Activated T-cell treated with anti-CD3 and anti-CD28 coated beads, Interleukin-2, amount 50 U/mL, for 48 hours (primary cell): ENCODE measurements at places on chromosomes 6 and 20.
A peak's percentile ranks its signal among the peaks of the same experiment; 100 is the strongest.

DNA sequence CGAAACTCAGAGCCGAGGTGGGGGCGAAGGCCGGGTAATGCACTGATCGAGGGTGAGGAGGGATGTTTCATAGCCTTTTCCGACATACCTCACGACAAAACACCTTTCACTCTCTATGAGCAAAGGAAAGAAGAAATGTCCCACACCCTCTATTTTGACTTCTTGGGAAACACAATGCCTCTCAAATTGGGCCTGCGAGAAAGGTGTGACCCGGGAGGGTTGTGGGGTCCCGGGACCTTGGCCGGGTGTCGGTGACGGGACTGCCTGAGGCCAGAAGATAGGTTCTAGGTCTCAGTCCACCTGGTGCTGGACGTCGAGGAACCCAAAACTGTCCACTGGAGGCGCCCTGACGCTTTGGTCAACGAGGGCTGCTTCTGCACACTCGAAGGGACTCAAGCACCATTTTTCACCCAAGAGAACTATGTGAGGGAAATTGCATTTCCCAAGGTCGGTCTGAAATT, 41.1 kb upstream of the OSTM1 start:
- peak; percentile 57 for DNase-seq

DNA sequence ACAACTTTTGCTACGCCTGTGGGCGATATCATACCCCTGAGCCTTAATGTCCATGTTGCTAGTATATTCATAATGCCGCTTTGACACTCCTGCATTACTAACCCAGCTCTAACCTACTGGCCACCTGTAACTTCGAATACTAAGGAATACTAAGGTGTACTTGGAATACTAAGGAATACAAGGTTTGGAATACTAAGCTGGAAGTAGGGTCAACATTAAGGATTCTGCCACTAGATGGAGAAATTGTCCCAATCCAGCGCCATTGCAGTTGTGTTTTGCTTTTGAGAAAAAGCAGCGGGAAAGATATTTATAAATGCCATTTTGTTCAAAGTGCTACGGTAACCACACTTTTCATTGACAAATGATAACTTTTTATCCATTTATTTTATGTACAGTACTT, 10.7 kb downstream of the TBXT start:
- no peak for DNase-seq

GRCh38 chr20:24033151-24033550, 44.6 kb upstream of the GGTLC1 start:
- no peak for DNase-seq

DNA sequence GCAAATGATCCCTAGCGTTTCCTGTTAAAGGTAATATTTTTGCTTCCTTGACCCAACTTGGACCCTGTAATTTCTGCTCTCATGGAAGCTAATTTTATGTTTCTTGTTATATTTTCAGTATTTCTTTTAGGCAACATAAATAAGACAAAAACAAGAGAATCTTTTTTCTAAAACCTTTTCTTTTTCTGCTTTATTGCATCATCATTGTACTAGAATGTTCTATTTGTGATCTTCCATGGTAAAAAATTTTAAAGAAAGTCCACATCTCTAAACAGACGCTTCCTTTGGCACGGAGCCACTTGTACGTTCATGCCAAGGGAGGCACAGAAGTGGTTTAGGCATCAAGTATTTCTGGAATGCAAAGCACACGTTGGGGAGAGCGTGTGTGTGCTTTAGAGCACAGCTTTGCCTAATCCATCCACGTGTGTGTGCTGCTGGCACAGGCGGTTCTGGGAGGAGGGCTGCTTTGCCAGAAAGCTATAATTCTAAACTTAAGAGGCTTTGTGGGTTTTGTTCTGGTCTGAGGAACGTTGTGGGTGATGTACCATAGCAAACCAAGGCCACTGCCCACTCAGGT, 98.3 kb downstream of the SASH1 start:
- no peak for DNase-seq

- no peak for DNase-seq
Measured at GRCh38 chr6:162532283-162533008, 195.1 kb downstream of the PRKN start.

GRCh38 chr6:153208706-153209105, 77.6 kb upstream of the RGS17 start:
- DNase-seq, result no peak

DNA sequence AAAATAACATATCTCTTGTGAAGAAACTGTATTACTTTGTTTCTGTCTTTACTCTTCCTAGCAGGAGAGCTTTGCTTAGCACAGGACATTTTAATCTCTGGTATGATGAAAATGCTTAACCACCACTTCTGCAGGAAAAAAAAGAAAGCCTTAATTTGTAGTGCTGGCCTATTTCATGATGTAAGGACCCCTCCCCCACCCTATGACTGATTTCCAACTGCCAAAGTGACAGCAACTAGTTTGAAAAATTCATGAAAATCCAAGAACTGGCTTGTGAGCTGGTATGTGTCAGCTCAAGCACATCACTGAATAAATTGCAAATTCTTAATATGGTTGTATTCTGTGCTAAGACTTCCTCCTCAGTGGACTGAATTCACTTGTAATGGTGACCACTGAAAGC, 125.3 kb downstream of the REV3L start:
- no peak for DNase-seq

DNA sequence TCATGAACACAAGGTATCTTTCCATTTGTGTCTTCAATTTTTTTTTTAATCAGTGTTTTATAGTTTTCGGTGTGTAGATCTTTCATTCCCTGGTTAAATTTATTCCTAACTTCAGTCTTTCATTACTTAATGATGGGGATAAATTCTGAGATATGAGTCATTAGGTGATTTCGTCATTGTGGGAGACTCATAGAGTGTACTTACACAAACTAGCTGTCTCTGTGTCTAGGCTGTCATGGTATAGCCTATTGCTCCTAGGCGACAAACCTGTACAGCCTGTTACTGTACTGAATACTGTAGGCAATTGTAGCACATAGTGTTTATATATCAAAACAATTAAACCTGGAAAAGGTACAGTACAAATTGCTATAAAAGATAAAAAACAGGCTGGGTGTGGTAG, 42.1 kb downstream of the SMAP1 start:
- DNase-seq, result no peak

DNA sequence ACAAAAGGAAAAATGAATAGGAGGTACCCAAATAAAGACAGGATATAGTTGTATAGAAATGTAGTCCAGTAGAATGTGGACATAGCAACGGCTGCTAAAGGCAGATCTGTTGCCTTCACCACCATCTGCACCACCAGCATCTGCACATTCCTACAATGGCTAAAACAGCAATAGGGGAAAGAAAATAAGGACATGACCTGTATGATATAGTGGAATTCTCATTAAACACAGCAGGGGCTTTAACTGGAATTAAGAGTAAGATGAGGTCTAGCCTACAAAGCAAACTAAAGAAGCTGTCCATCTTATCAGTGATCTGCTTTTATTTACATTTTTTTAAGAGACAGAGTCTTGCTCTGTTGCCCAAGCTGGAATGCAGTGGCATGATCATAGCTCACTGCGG, 26.8 kb upstream of the SCAF8 start:
- no peak for DNase-seq

GRCh38 chr6:117346142-117346930, 79.4 kb downstream of the ROS1 start:
- no peak for DNase-seq

- no peak for DNase-seq
Measured at GRCh38 chr6:83403191-83403590, 27.7 kb downstream of the ME1 start.

DNA sequence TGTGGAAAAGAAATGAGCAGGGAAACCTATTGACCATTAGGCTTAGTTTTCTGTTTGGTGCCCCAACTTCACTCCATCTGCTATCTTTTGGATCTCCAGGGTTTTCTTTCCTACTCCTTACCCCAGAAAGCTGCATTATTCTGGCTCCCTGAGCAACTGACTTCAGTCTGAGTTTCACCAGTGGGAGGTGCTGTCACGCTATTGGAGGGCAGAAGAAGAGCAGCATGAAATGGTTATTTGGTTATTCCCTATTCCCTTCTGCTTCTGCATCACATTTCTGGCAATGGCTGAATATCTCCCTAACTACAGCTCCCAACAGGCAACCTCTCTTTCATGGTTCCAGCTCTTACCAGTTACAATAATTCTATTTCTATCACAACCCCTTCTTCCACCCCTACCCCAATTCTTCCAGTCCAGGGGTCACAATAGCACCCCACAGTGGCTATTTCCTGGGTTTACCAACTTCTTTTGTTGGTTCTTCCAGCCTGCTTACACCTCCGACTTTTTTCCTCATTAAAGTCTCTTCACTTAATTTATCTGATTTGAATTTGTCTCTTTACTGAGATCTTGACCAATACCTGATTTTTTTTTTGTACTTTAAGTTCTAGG, 311.5 kb downstream of the PLCB1 start:
- no peak for DNase-seq

DNA sequence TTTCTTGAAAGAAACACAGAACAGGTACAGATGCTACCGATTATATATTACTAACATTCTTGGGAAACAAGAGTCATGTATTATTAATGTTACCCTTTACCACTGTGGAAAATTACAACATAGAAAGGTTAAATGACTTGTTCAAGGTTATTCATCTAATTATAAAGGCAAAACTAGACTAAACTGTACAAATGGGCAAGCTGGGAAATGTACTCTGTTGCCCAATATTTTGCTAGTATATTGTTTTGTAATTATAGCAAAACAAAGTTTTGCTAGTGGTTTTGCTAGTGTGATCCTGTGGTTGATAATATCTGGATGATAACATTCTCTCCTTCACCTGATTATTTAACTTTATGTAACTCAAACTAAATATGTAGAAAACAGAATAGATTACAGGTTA, 96.5 kb downstream of the TINAG start:
- DNase-seq, result no peak

DNA sequence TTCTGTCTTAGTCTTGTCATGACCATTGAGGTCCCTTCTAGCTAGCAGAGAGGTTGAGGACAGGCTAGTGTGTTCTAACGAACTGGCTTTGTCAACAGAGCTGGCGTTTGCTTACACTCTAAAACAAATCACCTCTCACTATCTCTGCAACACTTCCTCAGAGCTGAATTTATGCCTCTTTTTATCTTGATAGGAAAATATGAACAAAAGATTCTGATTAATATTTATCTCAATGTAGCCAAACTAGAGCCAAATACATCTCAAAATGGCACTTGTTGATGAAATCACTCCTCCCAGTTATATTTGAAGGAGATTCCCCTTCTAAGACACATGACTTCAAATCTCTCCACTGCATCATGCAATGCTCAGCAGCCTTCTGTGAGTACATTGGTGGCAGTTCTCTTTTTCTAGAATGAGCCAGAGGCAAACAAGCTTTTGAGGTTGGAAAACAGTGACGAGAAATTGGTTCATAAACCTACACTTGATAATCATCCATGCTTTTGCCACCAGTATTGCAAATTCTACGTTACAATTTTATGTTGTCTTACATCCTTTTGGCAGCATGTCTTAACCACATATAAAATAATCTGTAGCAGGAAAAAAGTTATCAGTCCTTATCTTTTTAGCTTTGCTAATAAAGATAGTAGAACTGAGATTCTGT, 615.7 kb upstream of the CITED2 start:
- no peak for DNase-seq

GRCh38 chr6:141492521-141493284, 640.0 kb upstream of the GJE1 start:
- DNase-seq, result no peak

GRCh38 chr20:44258226-44258890, 11.2 kb downstream of the GDAP1L1 start:
- no peak for DNase-seq

GRCh38 chr6:27874016-27874415, 38.2 kb downstream of the OR2B2 start:
- no peak for DNase-seq

DNA sequence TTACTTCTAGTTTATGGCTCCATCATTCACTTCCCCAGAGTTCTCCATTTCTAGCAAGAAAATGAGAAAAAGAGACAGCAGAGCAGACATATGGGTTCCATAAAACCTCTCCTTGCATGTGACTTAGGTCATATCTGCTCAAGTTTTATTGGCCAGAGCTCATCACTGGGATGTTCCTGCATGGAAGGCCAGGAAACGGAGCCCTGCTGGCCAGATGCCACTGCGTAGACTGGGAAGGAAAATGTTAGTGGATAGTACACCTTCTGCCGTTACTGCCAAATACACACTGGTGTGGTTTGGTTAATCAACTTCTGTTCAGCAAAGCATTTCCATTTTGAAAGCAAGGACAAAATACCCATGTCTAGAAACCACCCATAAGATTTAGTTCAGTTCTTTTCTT, 220.6 kb upstream of the TSHZ2 start:
- DNase-seq, result no peak

GRCh38 chr20:37348792-37349516, 3.0 kb downstream of the SRC start:
- no peak for DNase-seq

DNA sequence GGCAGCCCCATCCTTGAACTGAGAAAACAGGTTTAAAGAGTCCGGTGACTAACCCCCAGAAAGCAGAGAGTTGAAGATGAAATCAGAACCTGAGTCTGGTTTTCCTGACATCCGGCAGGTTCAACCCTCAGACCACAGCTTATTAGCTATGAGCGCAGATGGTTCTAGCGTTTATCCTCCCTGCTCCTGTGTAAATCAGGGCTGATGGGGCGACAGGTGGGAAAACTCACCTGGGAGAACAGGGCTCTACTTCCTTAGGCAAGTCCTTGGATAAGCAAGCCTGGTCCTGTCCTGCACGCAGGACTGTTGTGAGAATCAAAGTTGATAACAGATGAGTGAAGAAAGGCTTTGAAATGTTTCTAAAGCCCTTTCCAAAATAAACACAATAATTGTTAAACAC, 31.4 kb downstream of the GHRH start:
- DNase-seq, result no peak

DNA sequence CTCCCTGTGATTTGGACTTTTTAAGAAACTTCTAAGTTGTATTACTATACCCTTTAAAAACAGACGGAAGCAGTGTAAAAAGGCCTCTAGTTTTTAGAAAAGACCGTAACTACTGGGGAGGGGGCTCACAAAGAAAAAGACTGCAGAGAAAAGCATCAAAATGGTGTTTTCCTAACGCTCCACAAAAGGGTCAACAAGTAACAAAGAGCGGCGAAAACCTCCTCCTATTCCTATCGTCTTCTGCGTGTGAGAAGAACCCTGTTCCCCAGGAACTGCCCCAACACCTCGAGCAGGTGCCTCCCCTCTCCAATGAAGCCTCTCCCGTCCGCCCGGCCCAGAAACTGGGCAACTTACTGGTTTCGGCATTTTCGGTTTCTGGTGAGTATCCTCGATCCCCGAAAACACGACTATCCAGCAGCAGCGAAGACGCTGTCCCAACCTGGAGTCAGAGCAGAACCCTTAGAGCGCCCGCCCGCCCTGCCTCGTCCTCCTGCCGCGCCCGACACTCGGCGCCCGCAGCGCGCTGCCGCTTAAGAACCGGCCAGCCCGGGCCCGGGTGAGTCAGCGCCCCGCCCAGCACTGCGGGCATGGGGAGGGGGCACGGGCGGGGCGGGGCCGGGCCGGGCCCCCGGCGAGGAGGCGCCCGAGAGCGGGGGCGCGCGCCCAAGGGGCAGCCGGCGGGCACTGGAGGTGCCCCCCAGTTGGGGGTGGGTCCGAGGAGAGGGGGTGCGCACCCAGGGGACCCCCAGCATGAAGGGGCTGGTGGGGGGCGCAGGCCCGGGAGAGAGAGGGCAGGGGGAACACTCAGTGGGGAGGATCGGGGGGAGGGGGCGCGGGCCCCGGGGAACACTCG, 1.2 kb downstream of the EZR start:
- peak; percentile 86 for DNase-seq
